Stimulated activated CD8-positive, alpha-beta memory T cell treated with anti-CD3 and anti-CD28 coated beads, Interleukin-4, amount 100 ng/mL, for 4 hours (primary cell): ENCODE measurements at places on chromosomes 3 and 15.

DNA sequence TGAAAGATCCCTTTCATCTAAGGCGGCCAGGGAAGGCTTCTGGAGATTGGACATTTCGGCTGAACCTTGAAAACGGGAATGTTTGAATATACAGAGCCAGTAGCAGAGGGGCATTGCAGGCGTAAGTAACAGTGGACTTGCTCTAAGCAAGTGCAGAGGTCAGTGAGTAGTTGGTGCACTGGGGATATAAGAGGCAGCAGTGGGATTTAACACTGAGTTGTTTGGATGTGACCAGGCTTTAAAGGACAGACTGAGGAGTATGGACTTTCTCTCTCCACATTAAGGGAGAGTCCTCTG, 1.3 kb downstream of the ARNT2 start:
- no peak for DNase-seq

DNA sequence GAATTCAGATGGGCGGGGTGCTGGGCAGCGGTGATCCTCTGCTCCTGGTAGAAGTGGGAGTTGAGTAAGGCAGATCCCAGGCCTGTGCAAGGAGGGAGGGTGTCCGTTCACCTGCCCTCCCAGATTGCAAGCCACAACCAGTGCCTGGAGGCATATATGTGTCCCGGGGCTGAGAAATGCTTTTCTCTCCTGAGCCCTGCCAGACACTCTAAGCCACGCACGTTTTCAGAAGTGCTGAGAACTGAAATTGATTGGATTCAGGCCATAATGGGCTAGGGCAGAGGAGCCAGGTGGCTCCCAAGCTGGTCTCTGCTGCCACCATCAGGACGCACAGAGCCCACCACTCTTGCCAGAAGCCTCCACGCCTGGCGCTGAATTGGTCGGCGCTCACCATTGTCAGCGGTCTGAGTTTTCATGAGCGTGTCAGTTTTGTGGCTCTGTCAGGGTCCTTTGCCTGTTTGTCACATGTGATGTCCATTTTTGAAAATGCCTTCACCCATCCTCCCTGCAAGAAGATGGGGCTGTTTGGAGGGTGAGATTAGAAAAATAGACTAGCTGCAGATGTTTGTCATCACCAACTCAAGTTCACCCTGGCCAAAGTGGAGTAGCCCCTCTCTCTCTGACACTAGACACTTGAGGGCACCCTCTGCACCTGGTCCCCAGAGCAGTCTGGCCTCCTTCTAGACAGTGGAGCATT, 15.4 kb upstream of the BFSP2 start:
- DNase-seq = no peak

- no peak for DNase-seq
Measured at GRCh38 chr3:155661760-155662159, 83.1 kb downstream of the PLCH1 start.

- no peak for DNase-seq
Measured at GRCh38 chr3:187183210-187183862, 13.9 kb upstream of the RTP1 start.

DNA sequence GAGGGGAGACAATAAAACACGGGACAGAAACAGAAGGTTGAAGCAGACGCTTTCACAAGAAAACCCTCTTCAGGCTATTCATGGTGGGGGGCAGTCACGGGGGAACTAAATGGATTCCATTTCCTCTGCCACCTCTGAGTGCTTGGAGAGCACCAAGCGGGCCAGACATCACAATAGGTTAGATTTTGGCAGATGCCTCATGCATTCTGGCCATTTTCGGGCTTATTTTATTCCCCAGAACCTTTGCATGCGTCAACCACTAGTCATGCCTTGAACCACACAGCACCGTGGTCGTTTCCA, 82.2 kb downstream of the RORA start:
- DNase-seq = no peak

- DNase-seq = no peak
Measured at GRCh38 chr3:25339225-25339624, 88.8 kb upstream of the RARB start.

GRCh38 chr3:4830586-4830914, 148.7 kb upstream of the BHLHE40 start:
- no peak for DNase-seq

DNA sequence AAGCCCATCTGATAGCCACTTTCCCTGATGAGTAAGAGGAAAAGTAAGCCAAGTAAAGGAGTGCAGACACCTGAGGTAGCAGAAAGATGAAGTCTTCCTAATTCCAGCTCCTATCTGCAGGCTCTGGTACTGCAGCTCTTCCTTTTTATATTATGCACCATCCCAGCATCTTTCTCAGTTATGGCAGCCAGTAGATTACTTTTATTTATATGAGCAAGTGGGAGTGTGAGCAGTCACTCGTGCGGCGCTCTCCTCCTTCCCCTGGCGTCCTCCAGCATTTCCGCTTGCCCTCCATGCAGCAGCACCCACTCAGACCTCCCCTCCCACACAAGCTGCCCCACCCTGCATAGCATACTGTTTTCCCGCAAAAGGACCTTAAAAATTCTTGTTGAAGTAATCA, 465.9 kb upstream of the DPPA4 start:
- DNase-seq = no peak

GRCh38 chr15:29465196-29465595, 195.6 kb upstream of the NSMCE3 start:
- no peak for DNase-seq

DNA sequence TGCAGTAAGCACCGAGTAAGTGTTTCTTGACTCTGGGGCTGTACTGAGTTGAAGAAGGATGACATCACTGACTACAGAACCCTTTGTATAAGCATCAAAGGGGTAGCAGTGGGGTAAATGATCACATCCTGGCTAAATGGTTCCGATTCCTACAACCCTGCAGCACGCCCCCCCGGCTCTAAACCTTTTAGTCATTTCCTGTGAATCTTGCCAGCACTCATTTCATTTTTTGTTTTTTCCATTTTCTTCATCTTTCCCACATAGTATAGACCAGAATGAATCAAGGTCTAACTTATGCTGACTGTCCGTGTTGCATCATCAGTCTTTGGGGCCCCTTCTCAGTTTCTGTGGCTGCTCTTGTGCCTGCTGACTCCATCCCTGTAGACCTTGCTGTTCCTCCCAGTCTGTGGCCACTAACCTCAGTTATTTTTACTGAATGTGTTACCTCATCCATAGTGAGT, 383.1 kb upstream of the TPRG1 start:
- DNase-seq = peak; percentile 15

GRCh38 chr3:74693696-74694393, 79.4 kb upstream of the CNTN3 start:
- no peak for DNase-seq

DNA sequence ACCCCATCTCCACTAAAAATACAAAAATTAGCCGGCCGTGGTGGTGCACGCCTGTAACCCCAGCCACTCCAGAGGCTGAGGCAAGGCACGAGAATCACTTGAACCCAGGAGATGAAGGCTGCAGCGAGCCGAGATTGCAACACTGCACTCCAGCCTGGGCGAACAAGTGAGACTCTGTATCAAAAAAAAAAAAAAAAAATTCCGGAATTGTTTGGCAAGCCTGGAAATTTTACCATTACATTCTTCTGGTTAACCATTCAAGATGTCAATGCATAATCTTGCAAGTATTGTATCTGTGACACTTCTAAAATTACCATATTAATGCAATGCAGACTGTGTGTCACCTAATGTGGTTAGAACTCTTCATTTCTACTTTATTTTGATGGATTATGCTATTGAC, 67.0 kb downstream of the CSNK1G1 start:
- DNase-seq = no peak

DNA sequence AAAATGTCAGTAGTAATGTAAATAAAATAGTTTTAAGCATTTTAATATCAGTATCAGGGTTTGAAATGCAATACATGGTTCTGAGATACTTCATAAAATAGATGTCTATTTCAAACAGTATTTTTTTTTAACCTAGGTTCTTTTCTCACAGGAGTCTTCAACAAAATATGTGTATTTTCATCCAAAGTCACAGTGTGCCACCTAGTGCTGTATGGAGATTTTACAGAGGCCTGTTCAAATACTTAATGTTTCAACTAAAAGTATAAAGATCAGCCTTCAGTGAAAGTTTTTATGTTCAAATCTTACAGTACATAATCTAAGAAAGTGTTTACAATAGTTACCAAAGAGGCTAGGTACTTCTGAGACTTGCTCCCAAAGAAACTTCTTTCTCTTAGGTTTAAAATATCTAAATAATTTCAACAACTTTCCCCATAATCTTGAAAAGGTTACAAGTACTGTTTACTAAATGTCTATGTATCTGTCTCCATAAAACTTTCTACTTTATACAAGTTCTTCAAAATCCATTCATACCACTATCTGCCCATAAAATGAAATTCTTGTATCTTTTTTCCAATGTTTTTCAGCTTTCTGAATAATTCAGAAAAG, 38.3 kb downstream of the SCAPER start:
- DNase-seq = no peak

GRCh38 chr3:114439284-114439683, 145.5 kb downstream of the TIGIT start:
- DNase-seq = no peak

DNA sequence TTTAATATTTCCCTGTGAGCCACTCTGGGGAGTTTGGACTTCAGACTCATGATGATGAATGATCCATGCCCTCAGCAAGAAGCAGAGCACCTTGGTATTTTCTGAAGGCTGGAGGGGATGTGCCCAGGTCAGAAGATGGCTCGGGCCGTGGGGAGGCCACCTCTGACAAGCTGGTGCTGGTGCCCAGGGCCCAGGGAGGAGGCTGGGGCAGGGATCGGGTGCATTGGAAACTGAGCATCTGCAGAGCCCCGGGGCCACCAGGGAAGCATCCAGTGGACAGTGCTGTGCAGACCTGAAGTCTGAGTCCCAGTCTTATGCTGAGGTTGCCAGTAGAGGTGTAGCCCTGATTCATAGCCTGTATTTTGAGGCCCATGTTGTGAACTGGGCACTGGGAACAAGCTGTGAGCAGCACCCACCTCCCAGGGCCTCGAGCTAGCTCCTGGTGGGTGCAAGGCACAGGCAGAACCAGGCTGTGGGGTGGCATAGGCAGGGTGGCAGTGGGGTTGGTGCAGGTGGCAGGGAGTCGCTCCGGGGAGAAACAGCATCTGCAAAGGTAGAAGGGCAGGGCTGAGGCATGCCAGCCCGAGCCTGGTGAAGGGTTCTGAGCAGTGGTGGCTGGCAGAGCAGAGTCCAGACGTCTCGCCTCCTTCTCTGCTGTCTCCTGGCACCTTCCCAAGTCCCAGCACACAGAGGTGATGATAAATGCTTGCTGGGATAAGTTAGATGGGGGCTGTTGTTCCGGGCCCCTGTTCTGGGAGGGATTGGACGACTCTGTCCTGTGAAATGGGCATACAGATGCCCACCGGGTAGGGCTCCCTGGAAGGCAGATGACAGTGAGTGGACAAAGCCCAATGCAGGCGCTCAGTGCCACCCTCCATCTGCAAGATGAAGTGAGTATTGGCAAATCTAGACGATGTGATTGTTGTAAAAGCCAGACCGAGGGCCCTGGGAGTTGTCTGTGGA, 10.6 kb downstream of the DNAJB8 start:
- no peak for DNase-seq

- DNase-seq = no peak
Measured at GRCh38 chr3:119901148-119901547, 119.2 kb downstream of the NR1I2 start.

DNA sequence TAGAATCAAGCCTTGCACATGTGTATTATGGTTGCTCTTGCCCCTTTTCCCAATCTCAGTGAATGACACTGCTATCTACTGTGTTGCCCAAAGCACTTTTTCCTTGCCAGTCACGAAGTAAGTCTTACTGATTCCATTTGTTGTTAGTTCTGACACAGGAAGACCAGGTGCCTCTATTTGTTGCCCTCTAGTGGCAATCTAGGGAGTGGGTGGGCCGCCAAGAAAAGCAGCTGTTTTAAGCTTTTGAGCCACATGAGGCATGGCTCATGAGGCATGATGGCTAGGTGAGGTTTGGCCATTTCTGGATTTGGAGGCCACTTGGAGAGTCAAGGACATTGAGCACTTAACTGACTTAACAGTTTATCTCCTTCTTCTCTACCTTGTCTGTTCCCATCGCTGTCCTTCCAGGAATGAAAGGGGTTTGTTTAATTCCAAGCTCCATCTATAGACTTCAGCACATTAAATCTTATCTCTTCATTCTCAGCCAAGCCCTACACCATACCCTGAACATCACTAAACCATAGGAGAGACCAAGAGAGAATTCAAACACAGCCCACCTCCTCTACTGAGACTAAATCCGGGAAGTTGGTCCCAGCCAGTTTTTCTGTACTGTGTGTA, 103.1 kb downstream of the HCN4 start:
- DNase-seq = peak; percentile 6

DNA sequence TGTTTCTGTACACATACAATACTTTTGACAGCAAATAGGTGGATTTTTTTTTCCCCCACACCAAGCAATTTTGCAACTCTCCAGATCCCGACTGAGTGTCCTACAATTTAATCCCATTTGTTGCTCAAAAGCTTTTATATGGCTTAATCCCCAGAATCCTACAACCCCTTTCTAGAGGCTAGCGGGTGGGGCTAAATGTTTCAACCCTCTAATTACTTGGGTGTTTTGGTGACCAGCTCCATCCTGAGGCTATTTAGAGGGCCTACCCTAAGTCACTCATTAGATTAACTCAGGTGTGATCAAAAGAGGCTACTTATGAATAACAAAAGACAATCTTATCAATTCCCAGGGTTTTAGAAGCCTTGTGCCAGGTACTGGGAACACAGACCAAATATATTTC, 21.0 kb upstream of the FBXL2 start:
- no peak for DNase-seq

DNA sequence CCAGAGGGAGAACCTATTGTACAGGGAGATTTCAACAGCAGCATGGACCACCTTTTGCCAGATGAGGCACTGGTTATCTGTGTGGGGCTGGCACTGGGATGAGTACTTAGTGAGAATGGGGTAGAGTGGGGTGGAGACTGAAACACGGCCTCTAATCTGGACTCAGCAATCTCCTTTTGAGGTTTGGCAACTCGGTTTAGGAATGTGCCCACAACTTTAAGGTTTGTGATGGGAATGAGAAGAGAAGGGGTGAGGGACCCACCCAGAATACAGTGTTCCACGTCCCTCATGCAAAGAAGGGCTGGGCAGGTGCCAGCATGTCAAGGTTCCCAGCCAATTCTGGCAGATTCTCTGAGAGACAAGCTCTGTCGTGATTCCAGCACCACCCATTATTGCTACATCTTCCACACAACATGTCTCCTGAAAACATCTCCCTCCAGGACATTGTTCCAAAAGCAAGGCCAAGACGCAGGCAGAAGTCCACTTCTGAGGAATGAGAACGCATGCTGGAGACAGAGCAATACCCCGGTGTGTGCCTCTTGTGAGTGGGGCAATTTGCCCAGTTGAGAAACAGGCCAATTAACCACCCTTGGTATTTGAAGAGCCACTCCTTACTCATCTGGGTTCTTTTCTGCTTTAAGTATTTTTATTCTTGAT, 37.5 kb upstream of the CCR4 start:
- DNase-seq = no peak

GRCh38 chr15:29071882-29072273, 186.1 kb downstream of the APBA2 start:
- DNase-seq = no peak
